ENCODE measurements at places on chromosomes 3 and 15.
A peak's percentile ranks its signal among the peaks of the same experiment; 100 is the strongest.

DNA sequence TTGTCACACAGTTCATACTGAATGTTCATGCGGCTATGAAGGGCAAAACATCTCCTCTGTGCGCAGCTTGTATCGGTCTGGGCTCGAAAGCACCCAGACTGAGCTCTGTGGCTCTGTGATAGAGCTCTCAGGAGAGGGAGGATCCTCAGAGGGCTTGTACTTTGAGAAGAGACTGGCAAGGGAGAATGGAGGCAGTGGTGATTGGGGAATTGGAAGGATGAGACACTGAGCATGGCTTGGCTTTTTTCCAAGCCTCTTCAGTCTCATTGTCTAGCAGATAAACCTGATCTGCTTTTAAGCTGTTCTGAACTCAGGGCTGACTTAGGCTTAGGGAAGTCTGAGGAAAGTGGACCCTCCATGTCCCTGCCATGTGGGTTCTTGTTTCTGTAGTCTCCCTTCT, 43.0 kb downstream of the RAD54L2 start:
- no peak for DNase-seq

DNA sequence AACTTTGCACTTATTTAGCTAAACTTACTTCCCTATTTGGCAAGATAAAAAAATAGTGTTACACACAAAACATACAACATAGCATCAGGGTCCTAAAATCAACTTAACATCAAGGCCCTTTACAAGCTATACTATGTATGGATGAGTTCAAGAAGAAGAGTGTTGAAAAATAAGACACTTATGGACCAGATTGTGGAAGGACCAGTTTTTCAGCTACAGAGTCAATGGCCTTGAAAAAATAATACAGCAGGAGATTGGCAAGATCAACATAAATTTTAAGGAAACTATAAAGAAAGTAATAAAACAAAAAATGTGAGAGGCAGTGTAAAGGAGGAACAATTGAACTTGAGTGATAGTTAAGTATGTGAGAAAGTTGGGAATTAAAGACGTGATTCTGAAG, 66.3 kb upstream of the BBX start:
- DNase-seq: no peak

- no peak for DNase-seq
These were observed 868 bp downstream of the SATB1 start for GRCh38 chr3:18424213-18424728.

DNA sequence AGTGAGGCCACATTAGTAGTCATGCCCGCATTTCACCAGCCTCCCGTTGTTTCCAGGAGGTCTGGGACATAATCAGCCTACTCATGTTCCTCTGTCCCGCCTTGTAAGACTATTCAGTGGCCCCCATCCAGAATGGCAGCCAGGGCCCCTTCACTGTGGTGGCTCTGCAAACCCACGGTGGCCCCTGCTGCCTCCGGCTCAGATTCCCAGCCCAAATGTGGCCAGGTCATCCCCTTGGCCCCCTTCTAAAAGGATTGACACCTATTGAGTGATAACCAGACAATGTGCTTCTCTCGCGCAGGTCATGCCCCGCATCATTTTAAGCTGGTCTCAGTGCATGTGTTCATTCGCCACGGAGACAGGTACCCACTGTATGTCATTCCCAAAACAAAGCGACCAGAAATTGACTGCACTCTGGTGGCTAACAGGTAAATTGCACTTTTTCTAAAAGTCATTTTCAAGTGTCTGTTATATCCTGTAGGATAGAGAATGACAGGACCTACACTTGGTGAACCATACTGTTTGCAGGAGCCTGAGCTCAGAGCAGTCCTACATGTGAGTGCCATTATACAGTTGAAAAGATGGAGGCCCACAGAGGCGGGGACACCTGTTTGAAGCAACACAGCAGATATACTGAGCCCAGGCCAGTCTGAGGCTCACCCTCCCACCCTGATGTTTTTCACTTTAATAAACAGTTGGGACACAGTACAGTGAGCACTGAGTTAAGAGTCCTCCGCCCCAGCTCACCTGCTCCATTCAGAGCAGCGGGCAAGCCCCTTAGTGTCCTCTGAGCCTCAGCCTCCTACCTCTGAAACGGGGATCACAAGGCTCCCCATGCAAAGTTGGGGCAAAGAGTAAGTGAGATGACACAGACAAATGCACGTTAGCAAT, 47.7 kb downstream of the PXYLP1 start:
- no peak for DNase-seq

GRCh38 chr3:149221783-149222517, at the start of gene CP:
CP (minus strand) TSS chr3:149221829; CDS start chr3:149221792, 37 bp downstream.
- no peak for DNase-seq

DNA sequence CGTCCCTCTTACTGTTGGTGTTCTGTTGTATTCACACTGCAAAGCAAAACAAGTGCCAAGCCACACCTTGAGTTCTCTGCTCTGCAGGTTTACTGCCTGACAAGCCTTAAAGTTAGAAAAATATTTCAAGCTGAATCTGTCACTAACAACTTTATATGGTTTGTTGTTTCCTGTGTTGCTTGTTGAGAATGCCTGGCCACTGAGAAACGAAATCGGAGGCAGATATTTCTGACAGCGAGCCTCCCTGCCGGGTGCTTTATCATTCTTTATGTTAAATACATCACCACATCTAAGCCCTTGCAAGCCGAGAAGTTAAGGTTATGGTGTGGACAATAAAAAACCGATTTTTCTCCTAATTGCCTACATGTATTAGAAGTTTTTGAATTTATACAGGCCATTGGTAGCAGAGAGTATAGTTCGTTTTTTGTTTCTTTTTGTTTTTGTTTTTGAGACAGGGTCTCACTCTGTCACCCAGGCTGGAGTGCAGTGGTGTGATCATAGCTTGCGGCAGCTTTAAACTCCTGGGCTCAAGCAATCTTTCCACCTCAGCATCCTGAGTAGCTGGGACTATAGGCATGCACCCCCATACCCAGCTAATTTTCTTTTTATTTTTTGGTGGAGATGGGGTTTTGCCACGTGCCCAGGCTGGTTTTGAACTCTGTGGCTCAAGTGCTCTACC, 188.4 kb upstream of the ICE2 start:
- DNase-seq: no peak

GRCh38 chr3:66532160-66532587, 31.4 kb upstream of the LRIG1 start:
- no peak for DNase-seq

DNA sequence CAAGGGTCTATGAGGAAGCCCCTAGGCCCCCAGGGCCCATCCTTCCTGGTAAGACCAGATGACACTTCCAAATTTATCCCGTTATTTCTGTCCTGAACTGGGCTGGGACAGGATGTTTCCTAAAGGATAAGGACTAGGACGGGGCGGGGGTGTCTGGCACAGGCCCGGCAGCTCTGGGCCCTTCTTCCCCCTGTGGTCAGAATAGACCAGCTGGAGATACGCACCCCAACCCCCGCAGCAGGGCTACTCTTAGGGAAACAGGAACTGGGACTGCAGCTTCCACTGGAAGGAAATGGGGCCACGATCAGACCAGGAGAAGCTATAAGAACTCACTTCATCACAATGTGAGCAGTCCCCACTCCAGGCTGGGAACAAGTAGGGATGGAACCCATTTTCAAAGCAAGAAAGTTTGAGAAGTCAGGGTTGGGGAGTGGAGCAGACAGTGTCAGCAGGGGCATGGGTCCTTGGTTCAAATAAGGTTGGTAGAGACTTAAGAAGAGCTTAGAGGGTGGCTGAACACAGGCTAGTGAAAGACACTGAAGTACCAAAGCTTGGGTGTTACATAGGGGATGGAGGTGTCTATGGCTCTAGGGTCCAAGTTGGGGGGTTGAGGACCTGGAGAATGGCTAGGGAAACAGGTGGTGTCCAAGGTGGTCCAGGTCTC, 1.1 kb downstream of the NCKIPSD start:
- peak; percentile 75 for DNase-seq

GRCh38 chr15:93088200-93088980, 621 bp downstream of the RGMA start:
- peak; percentile 67 for DNase-seq

DNA sequence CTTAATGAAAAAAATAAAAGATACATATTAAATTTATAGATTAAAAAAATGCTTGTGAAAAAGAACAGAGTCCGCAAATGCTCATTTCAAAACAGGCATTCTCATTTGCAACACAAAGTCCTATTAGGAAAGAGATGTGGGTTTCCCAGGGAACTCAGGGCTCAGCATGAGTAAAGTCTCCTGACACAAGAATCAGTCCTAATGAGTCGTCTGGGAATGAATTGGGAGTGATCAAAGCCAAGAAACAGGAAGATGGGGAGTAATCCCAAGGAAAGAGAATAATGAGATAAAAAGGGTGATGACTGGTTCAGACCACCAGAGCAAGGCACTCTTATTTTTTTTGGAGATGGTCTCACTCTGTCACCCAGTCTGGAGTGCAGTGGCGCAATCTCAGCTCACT, 443.7 kb downstream of the NR2F2 start:
- DNase-seq: no peak

DNA sequence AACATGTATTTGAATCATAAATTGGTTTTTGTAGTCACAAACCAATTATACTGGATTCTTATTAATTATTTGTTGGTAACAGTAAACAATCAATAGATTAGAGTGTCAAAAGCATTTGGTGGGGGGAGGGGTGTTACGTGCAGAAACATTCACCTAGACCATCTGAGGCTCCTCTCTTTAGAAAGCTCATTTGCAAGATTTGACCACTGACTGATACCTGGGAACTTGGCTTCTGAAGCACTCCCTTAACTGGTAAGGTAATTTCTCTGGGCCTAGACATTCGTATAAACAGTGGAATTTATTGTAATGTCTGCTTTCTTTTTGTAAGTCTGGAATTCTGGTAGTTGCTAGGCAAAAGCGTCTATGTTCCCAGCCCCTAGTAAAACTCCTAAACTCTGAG, 243.8 kb upstream of the GBE1 start:
- no peak for DNase-seq

- DNase-seq: no peak
These were observed 79.0 kb upstream of the ARRDC4 start for GRCh38 chr15:97881346-97881965.
